ENCODE measurements at places on chromosomes 1 and 21.

- DNase-seq: no peak
Measured at GRCh38 chr1:66978201-66978600, 53.4 kb downstream of the MIER1 start.

DNA sequence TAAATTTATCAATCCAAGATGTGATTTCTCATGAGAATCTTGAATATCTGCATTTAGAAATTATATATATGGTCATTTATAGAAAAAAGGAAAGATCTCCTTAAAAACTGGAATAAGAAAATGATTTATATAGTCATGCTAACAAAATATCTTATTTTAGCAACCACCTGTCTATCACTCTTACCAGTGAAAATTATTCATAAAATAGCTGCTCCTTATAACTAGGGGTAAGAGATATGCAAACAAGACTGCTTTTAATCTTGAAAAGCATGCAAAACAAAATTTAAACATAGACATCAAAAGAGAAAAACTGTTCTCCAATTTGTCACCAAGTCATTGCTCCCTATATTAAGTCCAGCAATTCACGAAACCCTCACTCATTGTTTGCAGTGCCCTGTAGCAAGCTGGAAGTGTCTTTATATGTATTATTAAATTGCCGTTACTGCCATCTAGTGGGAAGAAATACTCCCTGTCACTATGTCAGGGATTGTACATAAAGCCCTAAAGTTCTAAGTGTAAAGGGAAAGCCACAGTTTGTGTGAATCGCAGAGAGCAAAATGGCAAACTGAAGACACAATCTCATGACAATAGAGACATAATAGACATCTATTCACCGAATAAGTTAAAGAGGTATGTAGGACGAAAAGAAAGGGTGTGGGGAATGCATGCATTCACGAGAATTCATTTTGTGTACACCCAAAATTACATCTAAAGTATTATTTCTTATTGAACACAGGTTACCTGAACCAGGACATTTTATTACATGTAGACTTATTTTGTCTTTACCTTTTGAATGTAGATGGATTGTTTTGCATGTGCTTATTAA lies 600.5 kb downstream of the USP25 start:
- no peak for DNase-seq

- no peak for DNase-seq
Measured at GRCh38 chr1:3640121-3640837, 9.6 kb downstream of the WRAP73 start.

- DNase-seq: no peak
Measured at GRCh38 chr1:163174524-163175437, 27.9 kb downstream of the RGS5 start.

- no peak for DNase-seq
Measured at GRCh38 chr1:204190212-204191211, 5.8 kb downstream of the KISS1 start.

Measured in stimulated activated CD8-positive, alpha-beta memory T cell treated with anti-CD3 and anti-CD28 coated beads, Interleukin-4, amount 100 ng/mL, for 1 hour (primary cell).